Hepatocyte (in vitro differentiated cells): ENCODE measurements at places on chromosomes 4 and X.

DNA sequence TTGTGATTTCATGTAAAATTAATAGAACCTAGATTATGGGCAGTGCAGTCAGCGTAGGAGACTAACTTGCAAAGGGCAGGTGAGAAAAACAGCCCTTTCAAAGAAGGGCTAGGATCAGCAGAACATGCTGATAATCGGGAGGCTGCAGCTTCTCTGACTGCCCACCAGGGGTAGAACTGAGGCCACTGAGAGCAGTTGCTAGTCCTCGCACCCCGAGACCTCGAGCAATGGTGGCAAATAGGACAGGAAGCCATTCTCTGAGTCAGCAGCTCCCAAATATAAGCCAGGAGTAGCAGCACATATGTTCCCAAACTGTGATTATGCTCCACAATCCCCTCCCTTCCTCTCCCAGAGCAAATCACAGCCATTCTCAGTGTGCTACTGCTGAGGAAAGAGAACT is 186.5 kb downstream of the MSL3 start:
- no peaks in the 10 kb centered on the region for H3K36me3 ChIP-seq
- DNase-seq = peak; percentile 49
- no peak overlapping the region for H3K4me3 ChIP-seq
- no peaks in the 10 kb centered on the region for H3K27me3 ChIP-seq
- H3K27ac ChIP-seq = no peak overlapping the region

DNA sequence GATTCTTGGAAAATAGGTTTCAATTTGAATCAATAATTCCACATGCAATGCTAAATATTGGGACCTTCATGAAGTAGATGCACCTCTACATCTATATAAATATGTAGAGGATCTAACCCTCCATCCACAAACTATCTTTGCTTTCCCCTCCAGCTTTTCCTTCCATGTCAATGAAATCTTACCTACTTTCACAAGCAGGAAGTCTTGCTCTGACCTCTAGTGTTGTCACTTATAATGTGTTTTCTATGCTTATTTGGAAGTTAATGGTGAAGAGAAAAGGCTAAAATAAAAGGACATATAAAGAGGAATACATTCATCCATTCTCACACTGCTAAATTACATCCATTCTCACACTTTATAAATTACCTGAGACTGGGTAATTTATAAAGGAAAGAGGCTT is 472.7 kb upstream of the DIAPH2 start:
- H3K27ac ChIP-seq = no peak overlapping the region
- no peaks in the 10 kb centered on the region for H3K27me3 ChIP-seq
- H3K4me1 ChIP-seq = no peaks in the 10 kb centered on the region

DNA sequence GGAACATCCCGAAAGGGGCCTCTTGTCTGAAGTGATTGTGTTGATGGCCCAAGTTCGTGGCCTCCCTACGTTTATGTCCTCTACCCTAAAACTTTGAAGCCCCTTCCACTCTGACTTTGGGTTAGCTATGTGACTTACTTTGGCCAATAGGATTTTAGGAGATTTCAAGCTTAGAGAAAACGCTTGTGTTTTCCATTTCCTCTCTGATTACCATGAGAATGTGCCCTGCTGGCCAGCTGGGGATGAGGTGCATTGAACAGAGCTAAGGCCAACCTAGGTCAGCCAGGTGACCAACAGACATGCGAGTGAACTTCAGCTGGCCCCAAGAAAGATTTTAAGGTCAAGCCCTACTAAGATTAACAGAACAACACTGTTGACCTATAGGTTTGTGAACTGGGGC is 82.4 kb downstream of the SLC2A9 start:
- H3K4me1 ChIP-seq = no peaks in the 10 kb centered on the region
- no peak for DNase-seq
- H3K27ac ChIP-seq = no peak overlapping the region
- no peaks in the 10 kb centered on the region for H3K36me3 ChIP-seq
- no peaks in the 10 kb centered on the region for H3K27me3 ChIP-seq

- no peaks in the 10 kb centered on the region for H3K27me3 ChIP-seq
- no peaks in the 10 kb centered on the region for H3K36me3 ChIP-seq
- DNase-seq = no peak
- no peaks in the 10 kb centered on the region for H3K4me1 ChIP-seq
- H3K4me3 ChIP-seq = no peak overlapping the region
These were observed 2141.9 kb upstream of the AGA start for GRCh38 chr4:179584101-179584500.

DNA sequence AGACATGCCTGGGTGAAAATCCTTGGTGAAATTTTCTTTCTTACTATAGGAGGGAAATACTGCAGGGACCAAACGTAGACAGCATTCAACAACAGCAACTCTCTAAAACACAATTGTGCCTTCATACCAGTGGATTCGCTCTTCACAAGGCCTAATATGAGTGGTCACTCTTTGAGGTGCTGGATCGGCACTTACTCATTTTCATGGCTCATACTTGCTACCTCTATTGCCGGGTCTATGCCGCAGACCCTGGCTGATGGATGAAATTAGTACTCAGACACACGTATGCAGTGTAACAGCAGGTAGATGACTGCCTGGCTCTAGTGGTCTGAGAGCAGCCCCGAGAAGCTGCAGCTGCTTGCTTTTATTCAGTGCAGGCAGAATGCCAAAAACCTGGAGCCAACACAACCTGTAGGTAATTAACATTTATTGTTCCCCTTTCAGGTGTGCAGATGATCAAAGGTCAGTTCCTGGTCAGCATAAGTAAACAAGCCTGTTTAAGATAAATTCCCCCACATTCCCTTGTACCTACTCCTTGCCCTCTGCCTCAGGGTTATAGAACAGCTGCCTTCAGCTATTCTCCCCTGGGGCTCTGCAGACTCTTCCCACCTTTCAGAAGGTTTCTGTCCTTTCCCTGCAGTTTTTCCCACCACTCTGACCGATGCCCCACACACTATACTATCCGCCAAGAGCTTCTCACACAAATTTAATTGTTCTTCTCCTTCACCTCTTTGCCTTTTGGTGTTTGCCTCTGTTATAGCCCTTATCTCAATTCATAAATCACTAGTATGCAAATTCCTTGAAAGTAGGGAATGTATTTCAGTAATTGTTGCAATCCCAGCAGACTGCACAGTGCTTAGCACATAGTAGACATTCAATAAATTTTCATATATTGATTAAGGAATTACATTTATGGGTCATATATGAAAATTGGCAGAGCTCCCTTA is 210.0 kb downstream of the SPANXN3 start:
- H3K36me3 ChIP-seq = no peaks in the 10 kb centered on the region
- no peak overlapping the region for H3K4me3 ChIP-seq
- H3K27ac ChIP-seq = no peak overlapping the region
- peak; percentile 54 for DNase-seq
- H3K4me1 ChIP-seq = no peaks in the 10 kb centered on the region
- no peaks in the 10 kb centered on the region for H3K27me3 ChIP-seq

GRCh38 chrX:37993837-37994619 is 12.3 kb upstream of the SYTL5 start:
- no peaks in the 10 kb centered on the region for H3K4me1 ChIP-seq
- no peak overlapping the region for H3K27ac ChIP-seq
- no peaks in the 10 kb centered on the region for H3K36me3 ChIP-seq
- DNase-seq = peak; percentile 30
- no peaks in the 10 kb centered on the region for H3K27me3 ChIP-seq

- no peaks in the 10 kb centered on the region for H3K27me3 ChIP-seq
- peaks cover 4% of the 10 kb centered on the region for H3K4me1 ChIP-seq
- H3K4me3 ChIP-seq = no peak overlapping the region
- H3K36me3 ChIP-seq = no peaks in the 10 kb centered on the region
- DNase-seq = no peak
- no peak overlapping the region for H3K27ac ChIP-seq
These were observed 209.3 kb upstream of the MAOA start for GRCh38 chrX:43446752-43447151.

GRCh38 chr4:26081795-26082498 is 167.9 kb downstream of the SMIM20 start:
- H3K4me3 ChIP-seq = no peak overlapping the region
- H3K27ac ChIP-seq = no peak overlapping the region
- peaks cover 12% of the 10 kb centered on the region for H3K4me1 ChIP-seq
- no peaks in the 10 kb centered on the region for H3K36me3 ChIP-seq
- DNase-seq = peak; percentile 66
- H3K27me3 ChIP-seq = no peaks in the 10 kb centered on the region

DNA sequence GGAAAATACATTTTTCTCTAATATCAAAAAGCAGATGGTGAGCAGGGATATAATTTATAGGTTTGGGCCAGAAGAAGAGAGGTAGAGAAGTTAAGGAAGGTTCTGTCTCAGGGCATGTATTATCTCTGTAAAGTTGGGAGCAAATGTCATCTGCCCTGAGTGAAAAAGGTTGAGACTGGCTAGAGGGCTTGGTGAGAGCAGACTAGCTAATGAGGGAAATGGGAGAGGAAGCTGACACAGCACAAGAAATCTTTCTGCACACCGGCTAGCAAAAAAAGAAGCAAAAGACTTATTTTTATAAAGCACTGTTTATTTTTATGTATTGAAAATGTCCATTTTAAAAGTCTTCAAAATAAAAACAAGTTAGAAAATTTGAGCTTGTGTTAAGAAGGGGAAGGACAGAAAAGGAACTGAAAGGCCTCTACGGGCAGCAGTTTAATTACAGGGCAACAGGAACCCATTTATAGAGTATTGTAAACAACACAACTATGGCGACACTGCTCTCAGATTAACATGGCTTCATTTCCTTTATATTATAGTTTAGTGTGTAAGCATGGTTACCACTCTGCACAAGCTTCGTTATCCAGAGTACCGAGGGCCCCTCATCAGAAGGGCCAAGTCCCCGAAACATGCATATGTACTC is 17.4 kb downstream of the CD40LG start:
- H3K4me1 ChIP-seq = no peaks in the 10 kb centered on the region
- H3K27me3 ChIP-seq = no peaks in the 10 kb centered on the region
- H3K4me3 ChIP-seq = no peak overlapping the region

DNA sequence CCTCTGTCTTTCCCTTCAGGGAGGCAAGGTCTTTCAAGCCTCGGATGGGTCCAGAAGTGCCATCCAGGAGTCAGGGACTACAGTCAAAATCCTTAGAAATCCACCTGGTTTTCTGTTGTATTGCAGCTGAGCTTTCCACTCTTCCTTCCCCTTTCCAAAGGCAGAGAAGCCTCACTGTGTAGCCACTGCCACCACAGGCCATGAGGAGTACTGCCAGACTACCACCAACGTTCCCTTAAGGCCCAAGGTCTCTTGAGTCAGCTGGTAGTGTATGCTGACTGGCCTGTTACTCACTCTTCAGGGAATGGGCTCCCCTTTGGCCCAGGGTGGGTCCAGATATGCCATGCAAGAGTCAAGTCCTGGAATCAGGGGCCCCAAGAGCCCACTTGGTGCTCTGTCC is 1454.1 kb downstream of the PCDH19 start:
- no peak for DNase-seq
- no peaks in the 10 kb centered on the region for H3K36me3 ChIP-seq
- H3K27ac ChIP-seq = no peak overlapping the region
- H3K4me1 ChIP-seq = no peaks in the 10 kb centered on the region
- no peak overlapping the region for H3K4me3 ChIP-seq

- H3K36me3 ChIP-seq = no peaks in the 10 kb centered on the region
- peaks cover 20% of the 10 kb centered on the region for H3K4me1 ChIP-seq
- no peak for DNase-seq
- no peak overlapping the region for H3K4me3 ChIP-seq
These were observed 217.7 kb upstream of the PSAPL1 start for GRCh38 chr4:7652451-7652881.

DNA sequence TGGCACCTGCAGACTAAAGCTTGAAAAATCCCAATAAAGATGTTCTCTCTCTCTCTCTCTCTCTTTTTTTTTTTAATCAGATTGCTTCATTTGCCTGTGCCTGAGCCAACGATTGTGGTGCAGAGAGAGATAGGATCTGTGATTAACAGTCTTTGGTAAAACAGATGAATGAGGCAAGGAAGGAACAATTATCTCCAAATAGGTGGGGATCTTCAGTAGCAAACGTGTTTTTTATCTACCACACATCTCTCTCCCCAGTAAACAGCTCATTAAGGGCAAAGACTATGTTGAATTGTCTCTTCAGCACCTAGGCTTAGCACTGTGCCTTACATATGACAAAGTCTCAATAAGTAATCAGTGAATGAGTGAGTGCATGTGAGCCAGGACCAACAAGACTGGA is 96.3 kb downstream of the SMIM20 start:
- H3K4me3 ChIP-seq = no peak overlapping the region
- no peaks in the 10 kb centered on the region for H3K4me1 ChIP-seq
- no peak overlapping the region for H3K27ac ChIP-seq
- H3K27me3 ChIP-seq = no peaks in the 10 kb centered on the region
- DNase-seq = no peak

GRCh38 chr4:101346351-101347266 is 717 bp downstream of the PPP3CA start:
- no peaks in the 10 kb centered on the region for H3K36me3 ChIP-seq
- peak overlapping the region; percentile 92 for H3K27ac ChIP-seq
- H3K4me3 ChIP-seq = peak overlapping the region; percentile 90
- H3K4me1 ChIP-seq = peaks cover 11% of the 10 kb centered on the region
- no peaks in the 10 kb centered on the region for H3K27me3 ChIP-seq

GRCh38 chr4:147339100-147339499 is 141.8 kb upstream of the EDNRA start:
- no peaks in the 10 kb centered on the region for H3K4me1 ChIP-seq
- DNase-seq = no peak
- H3K36me3 ChIP-seq = no peaks in the 10 kb centered on the region

- H3K36me3 ChIP-seq = no peaks in the 10 kb centered on the region
- no peak overlapping the region for H3K4me3 ChIP-seq
- H3K4me1 ChIP-seq = no peaks in the 10 kb centered on the region
- DNase-seq = no peak
These were observed 56.2 kb downstream of the VCX3B start for GRCh38 chrX:8520791-8521190.

DNA sequence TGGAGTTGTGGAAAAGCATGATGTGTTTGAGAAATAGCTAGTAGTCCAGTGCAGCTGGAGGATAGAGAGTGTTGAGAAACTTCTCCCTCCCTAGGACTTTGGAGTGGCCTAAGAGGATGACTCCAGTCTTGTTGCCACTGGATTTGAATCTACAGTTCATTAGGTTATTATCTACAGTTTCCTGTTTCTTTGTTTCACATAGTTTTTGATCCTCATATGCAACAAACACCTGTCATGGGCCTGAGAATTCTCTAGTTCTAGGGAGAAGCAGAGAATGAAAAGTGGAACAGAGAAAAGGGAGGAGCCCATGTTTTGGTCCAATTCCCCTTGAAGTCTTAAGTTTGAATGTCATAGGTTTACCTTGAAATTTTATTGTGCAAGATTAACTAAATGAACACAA is 73.6 kb upstream of the TBC1D9 start:
- no peaks in the 10 kb centered on the region for H3K36me3 ChIP-seq
- no peak overlapping the region for H3K27ac ChIP-seq
- DNase-seq = no peak
- no peaks in the 10 kb centered on the region for H3K4me1 ChIP-seq
- no peak overlapping the region for H3K4me3 ChIP-seq
- H3K27me3 ChIP-seq = no peaks in the 10 kb centered on the region

DNA sequence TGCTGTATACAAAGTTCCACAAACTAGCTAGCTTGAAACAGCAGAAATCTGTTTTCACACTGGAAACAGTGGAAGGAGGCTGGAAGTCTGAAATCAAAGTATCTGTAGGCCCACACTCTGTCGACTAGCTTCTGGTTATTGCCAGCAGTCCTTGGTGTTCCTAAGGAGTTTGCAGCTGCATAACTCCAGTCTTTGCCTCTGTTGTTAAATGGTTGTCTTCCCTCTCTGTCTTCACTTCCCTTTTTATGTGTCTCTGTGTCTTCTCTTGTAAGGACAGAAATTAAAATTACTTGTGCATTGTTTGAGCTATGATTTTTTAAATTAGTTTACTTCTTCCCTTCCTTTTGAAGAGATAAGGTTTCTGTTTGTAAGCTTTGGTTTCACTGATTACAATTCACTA is 8.2 kb downstream of the MTHFD2L start:
- H3K36me3 ChIP-seq = no peaks in the 10 kb centered on the region
- H3K4me3 ChIP-seq = no peak overlapping the region
- H3K27me3 ChIP-seq = no peaks in the 10 kb centered on the region
- no peak overlapping the region for H3K27ac ChIP-seq
- H3K4me1 ChIP-seq = no peaks in the 10 kb centered on the region
- no peak for DNase-seq
